ENCODE measurements at places on chromosomes 11 and 22.

- H3K27me3 ChIP-seq, result no peaks in the 10 kb centered on the region
- H3K4me3 ChIP-seq, result peak overlapping the region; percentile 67
- H3K4me1 ChIP-seq, result peaks cover 90% of the 10 kb centered on the region
- peaks cover 84% of the 10 kb centered on the region for H3K36me3 ChIP-seq
- peak overlapping the region; percentile 98 for H3K27ac ChIP-seq
- peak; percentile 98 for DNase-seq
These were observed 14.0 kb downstream of the RAC2 start for GRCh38 chr22:37229805-37230672.

DNA sequence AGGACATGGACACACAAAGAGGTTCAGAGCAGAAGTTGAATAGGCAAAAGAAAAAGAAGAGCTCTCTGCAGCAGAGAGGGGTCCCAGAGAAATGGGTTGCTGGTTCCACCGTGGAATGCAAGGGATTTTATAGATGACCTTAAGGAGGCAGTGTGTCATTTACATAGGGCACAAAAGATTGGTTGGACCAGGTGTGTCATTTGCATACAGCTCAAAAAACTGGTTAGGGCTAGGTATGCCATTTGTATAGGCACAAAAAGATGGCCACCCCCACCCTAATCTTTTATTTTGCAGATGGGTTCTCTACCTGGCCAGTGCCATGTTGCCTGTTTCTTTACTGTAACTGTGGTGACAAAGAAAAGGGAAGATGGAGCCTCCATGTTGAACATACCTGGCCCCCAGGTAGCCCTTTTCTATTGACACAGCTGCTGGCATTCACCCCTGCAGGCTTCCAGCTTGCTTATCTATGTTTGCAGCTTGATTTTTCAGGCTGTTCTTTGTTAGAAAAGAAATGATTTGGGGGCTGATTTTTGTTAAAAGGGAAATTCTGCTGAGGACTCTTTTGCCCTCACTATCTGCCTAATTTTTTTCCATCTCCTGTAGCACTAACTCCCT is 3.1 kb upstream of the CAVIN3 start:
- peaks cover 26% of the 10 kb centered on the region for H3K4me1 ChIP-seq
- no peak for DNase-seq
- peaks cover 30% of the 10 kb centered on the region for H3K27me3 ChIP-seq
- no peaks in the 10 kb centered on the region for H3K36me3 ChIP-seq
- H3K27ac ChIP-seq, result no peak overlapping the region

DNA sequence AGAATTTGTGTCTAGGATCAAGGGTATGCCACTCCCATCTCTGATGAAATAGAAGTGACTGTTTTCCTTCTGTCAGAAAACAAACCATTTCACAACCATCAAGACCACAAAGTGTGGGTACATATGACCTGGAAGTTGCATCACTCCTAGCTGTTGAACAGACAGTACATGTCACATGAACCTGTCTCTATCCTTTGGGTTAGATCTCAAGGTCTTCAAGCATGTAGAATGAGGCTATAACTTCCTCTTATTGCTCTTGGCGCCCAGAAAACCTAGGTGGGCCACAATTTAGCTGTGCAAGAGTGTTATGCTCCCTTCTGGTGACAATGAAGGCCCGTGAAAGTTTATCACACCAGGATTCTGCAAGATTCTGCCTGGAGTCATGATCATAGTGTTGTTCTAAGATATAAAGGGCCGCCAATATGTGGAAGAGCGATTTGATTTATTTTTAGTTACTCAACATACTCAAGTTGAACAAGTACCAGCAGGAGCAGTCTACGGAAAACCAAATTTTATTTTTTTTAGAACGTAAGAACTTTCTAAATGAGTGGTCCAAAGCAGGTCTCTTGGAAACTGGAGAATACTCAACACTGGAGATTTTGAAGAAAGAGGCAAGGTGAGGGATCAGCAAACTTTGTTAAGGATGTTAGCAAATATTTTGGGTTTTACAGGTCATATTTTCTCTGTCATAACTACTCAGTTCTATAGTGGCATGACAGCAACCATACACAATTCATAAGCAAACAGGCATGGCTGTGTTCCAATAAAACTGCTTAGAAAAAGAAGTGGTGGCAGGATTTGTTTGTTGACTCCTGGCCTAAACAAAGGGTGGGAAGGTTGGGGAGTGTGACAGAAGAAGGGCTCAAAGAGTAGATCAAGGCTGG is 101.8 kb downstream of the USP35 start:
- H3K4me1 ChIP-seq, result peaks cover 27% of the 10 kb centered on the region
- H3K27me3 ChIP-seq, result no peaks in the 10 kb centered on the region
- no peak overlapping the region for H3K4me3 ChIP-seq
- peak; percentile 45 for DNase-seq
- peak overlapping the region; percentile 63 for H3K27ac ChIP-seq

GRCh38 chr22:44211256-44211945 is 30.7 kb downstream of the PARVG start:
- H3K4me1 ChIP-seq, result no peaks in the 10 kb centered on the region
- no peaks in the 10 kb centered on the region for H3K27me3 ChIP-seq
- H3K36me3 ChIP-seq, result peaks cover 16% of the 10 kb centered on the region
- no peak overlapping the region for H3K27ac ChIP-seq
- DNase-seq, result no peak
- H3K4me3 ChIP-seq, result no peak overlapping the region

DNA sequence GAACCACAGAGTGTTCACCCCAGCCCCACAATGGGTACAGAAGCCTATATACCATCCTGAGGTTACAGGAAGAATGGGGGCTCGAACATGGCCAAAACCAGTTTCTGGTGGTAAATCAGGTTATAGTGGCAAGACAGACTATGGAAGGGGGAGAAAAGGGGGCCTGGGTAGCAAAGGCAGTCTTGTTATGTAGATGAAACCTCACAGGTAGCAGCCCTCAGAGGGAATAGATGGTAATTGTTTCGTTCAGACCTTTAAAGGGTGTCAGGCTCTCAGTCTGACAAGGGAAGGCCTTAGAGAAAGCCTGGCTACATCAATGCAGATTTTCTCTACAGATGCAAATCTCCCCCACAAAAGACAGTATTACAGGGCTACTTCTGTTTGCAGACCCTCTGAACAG is 3.4 kb downstream of the CAPN1 start:
- no peaks in the 10 kb centered on the region for H3K27me3 ChIP-seq
- no peak overlapping the region for H3K4me3 ChIP-seq
- H3K27ac ChIP-seq, result no peak overlapping the region
- H3K36me3 ChIP-seq, result peaks cover 3% of the 10 kb centered on the region

GRCh38 chr22:48054596-48054995 is 1292.1 kb downstream of the TBC1D22A start:
- H3K4me1 ChIP-seq, result no peaks in the 10 kb centered on the region
- H3K36me3 ChIP-seq, result no peaks in the 10 kb centered on the region
- DNase-seq, result no peak
- H3K4me3 ChIP-seq, result no peak overlapping the region
- H3K27ac ChIP-seq, result no peak overlapping the region

GRCh38 chr11:85902353-85902752 is 47.2 kb downstream of the CCDC83 start:
- H3K4me1 ChIP-seq, result no peaks in the 10 kb centered on the region
- H3K36me3 ChIP-seq, result no peaks in the 10 kb centered on the region

DNA sequence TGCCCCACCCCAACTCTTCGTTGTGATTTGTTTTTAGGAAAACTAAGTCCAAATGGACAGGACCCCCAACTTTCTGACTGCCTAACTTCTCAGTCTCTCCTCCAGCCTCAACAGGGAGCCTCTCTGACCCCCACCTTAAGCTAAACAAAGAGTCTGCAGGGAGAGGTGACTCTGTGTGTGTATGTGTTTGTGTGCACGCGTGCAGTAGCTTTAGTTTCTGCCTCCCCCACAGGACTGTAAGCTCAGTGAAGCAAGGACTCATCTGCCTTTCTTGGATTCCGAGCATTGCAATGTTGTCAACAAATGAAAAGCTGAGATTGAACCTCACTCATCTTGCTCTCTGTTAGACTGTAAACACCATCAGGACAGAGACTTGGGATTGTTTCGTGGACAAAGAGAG is 7.9 kb downstream of the SNAP29 start:
- H3K27me3 ChIP-seq, result no peaks in the 10 kb centered on the region
- H3K4me1 ChIP-seq, result peaks cover 19% of the 10 kb centered on the region

DNA sequence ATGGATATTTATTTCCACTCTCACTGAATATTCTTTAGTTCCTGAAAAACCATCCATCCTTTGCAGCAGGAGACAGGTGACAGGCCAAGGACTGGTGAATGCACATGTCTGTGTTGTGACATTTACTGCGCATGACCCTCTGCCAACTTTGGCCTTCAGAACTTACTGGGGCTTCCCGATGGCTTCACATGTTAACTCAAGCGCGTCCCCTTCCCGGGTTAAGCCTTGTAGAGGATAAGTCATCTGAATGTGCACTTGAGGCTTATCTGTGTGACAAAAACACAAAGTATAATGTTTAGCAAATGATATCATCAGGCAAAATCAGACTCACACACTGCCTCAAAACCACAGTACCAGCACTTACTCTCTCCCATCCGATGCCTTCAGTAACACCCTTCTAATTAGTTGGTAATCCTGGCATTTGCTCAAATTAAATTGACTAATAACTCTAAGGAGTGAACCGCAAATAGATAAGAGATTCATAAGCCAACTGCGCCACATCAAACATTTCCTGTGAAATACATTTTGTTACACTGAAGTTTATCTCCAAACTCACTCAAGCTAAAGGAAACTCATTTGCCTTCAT is 286.4 kb downstream of the CADM1 start:
- no peak for DNase-seq
- H3K36me3 ChIP-seq, result no peaks in the 10 kb centered on the region
- no peaks in the 10 kb centered on the region for H3K4me1 ChIP-seq
- no peak overlapping the region for H3K4me3 ChIP-seq

GRCh38 chr11:1472180-1473005 is 14.2 kb downstream of the MOB2 start:
- no peaks in the 10 kb centered on the region for H3K4me1 ChIP-seq
- H3K4me3 ChIP-seq, result no peak overlapping the region
- no peak overlapping the region for H3K27ac ChIP-seq

GRCh38 chr22:41656556-41656955 is 32.1 kb downstream of the SNU13 start:
- peaks cover 45% of the 10 kb centered on the region for H3K36me3 ChIP-seq
- H3K27me3 ChIP-seq, result no peaks in the 10 kb centered on the region
- no peak overlapping the region for H3K27ac ChIP-seq
- no peak for DNase-seq

DNA sequence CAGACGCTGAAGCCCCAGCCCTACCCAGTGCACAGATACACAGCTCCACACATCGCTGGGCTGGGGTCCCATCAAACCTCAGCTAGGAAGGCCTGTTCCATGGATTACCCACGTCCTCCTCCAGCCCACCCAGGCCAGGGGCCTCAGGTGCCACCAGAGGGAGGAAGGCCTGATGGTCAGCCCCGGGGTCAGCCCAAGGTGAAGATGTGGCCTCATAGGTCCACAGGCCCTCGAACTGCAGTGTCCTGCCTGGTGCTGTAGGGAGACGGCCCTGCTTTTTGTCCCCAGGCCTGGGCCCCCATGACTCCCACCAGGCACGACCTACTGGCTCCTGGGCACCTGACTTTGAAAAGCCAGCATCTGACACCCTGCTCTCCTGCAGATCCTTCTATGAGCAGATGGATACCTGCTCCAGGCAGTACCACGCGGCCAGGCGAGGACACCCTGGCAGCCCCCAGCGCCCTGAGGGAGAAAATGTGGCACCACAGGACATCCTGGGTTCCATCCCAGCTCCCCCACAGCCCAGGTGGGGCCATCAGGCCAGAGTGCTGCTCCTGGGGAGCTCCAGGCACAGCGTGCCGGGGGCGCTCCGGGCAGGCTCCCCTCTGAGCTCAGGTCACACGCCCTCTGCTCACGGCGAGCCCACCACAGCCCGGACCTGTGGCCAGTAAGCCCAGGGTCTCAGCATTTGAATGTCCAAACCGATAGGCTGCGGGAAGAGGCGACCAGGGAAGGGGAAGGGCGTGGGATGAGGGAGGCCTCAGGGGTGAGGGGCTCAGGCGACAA is 15.8 kb upstream of the MOB2 start:
- H3K27me3 ChIP-seq, result no peaks in the 10 kb centered on the region
- DNase-seq, result no peak
- H3K4me3 ChIP-seq, result no peak overlapping the region

- H3K36me3 ChIP-seq, result no peaks in the 10 kb centered on the region
- H3K4me3 ChIP-seq, result no peak overlapping the region
These were observed 19.2 kb downstream of the RASSF10 start for GRCh38 chr11:13028322-13028721.

GRCh38 chr11:124470561-124471227 is 25.2 kb upstream of the OR8B8 start:
- no peak for DNase-seq
- no peaks in the 10 kb centered on the region for H3K36me3 ChIP-seq
- H3K4me1 ChIP-seq, result no peaks in the 10 kb centered on the region
- H3K27me3 ChIP-seq, result peaks cover 13% of the 10 kb centered on the region

- H3K4me1 ChIP-seq, result no peaks in the 10 kb centered on the region
- no peak for DNase-seq
- H3K27me3 ChIP-seq, result peaks cover 2% of the 10 kb centered on the region
- H3K27ac ChIP-seq, result no peak overlapping the region
- H3K36me3 ChIP-seq, result no peaks in the 10 kb centered on the region
These were observed 157.6 kb downstream of the RAB38 start for GRCh38 chr11:88017666-88018065.

- H3K27ac ChIP-seq, result no peak overlapping the region
- H3K4me1 ChIP-seq, result peaks cover 10% of the 10 kb centered on the region
- no peaks in the 10 kb centered on the region for H3K36me3 ChIP-seq
- H3K4me3 ChIP-seq, result no peak overlapping the region
- no peak for DNase-seq
These were observed 48.2 kb upstream of the MYEOV start for GRCh38 chr11:69245491-69246345.

- DNase-seq, result no peak
- no peaks in the 10 kb centered on the region for H3K36me3 ChIP-seq
- no peak overlapping the region for H3K4me3 ChIP-seq
- no peaks in the 10 kb centered on the region for H3K4me1 ChIP-seq
- no peak overlapping the region for H3K27ac ChIP-seq
These were observed 6.6 kb upstream of the OR6X1 start for GRCh38 chr11:123760894-123761293.

DNA sequence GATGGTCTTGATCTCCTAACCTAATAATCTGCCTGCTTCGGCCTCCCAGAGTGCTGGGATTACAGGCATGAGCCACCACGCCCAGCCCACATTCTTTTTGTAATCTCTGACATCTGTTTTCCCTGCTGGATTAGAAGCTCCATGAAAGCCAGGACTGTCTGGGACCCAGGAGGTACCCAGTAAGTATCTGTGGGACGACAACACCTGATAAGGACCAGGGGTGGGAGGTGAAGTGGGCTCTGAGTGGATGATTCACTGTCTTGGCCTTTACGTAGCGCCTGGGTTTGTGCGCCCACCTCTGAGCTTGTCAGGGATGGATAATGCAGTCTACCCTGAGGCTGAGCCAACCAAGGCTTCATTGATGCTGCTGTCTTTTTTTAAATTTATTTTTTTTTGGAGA is 118.8 kb downstream of the ABTB2 start:
- no peaks in the 10 kb centered on the region for H3K27me3 ChIP-seq
- no peak for DNase-seq
- no peak overlapping the region for H3K4me3 ChIP-seq
- H3K27ac ChIP-seq, result no peak overlapping the region
- peaks cover 54% of the 10 kb centered on the region for H3K4me1 ChIP-seq

GRCh38 chr11:128593281-128593680 is 5.9 kb upstream of the ETS1 start:
- no peak for DNase-seq
- no peaks in the 10 kb centered on the region for H3K27me3 ChIP-seq
- peaks cover 25% of the 10 kb centered on the region for H3K4me1 ChIP-seq
- H3K36me3 ChIP-seq, result no peaks in the 10 kb centered on the region
